ENCODE measurements at places on chromosomes 2 and 18.

DNA sequence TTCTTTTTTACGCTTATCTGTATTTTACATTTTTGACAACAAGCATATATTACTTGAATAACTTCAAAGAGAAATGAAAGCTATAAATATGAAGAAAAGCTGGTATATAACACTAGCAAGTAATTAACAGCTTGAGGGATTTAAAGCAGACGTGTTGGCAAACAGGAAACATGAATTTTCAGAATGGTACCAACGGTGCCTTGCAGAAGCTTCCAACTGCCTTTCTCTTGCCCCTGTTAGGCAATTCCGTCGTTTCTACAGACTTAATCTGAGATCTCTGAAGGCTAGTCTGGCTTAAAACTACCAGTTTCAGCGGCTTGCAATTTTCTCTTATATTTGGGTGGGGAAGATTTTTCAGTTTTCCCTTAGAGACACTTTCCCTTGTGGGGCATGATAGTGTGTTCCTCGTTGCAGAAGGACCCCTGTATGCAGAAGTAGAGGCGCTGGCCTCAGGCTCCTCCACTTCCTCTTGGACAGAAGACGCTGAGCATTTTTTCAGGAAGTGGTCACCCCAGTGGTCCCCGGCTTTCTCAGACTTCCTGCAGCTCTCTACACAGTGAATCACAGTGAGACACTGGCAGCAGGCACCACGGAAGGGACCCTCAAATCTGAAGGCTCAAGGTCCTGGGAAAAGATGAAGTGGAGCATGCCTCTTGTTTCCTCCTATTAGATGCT, 56.2 kb upstream of the SLC16A14 start:
- no peak for DNase-seq

GRCh38 chr2:133166031-133166430, 402.2 kb downstream of the NCKAP5 start:
- DNase-seq: no peak

- no peak for DNase-seq
Measured at GRCh38 chr2:118131771-118132170, 43.5 kb downstream of the INSIG2 start.

DNA sequence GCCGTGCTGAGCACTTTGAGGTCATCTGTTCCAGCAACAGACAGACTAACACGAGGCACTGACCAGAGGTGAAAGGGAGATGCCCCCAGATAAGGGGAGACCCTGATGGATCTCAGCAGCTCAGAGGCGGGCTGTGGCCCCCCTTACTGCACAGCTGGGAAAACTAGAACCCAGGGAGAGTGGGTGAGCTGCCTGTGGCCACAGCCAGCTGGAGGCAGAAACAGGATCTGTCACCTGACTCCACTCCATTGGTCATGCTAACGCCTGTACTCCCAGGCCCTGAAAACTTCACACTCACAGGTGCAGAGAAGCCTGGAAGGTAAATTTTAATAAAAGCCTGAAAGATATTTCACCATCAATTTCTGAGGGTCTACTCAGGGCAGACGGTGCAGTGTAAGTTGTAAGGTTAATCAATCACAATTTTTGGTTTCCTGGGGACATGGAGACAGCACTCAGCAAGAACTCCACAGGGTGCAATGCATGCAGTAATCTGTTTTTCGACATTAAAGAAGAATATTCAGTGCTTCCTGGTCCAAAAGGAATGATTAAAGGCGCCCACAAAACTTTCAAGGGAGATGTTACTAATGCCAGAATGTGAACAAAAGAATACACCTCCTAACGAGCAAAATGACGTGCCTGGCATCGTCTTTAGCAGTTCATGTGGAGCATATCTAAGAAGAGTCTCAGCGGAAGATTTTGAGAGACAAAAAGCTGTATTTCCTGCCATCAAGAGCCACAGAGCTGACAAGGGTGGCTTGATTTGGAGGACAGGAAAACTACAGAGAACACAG, 173.4 kb downstream of the EIPR1 start:
- DNase-seq: no peak

GRCh38 chr2:88903749-88904353, 212.4 kb downstream of the RPIA start:
- DNase-seq: no peak

DNA sequence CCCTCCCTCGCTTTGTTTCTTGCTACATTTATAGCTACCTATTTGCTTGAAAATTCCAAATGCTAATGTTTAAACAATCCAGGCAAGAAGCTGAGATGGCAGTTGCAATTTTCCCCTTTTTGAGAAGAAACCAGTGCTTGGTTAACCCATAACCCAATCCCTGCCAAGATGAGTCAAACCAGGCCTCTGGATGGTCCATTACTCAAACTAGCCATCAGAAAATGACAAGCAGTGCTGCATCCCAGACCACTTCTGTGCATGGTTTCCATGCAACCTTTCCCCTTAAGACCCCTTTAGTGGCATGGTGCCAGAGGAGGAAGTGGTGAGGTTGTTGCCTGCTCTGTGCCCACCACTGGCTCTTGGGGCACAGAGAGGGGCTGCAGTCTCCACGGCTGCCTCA, 131.2 kb upstream of the RMP24 start:
- no peak for DNase-seq

DNA sequence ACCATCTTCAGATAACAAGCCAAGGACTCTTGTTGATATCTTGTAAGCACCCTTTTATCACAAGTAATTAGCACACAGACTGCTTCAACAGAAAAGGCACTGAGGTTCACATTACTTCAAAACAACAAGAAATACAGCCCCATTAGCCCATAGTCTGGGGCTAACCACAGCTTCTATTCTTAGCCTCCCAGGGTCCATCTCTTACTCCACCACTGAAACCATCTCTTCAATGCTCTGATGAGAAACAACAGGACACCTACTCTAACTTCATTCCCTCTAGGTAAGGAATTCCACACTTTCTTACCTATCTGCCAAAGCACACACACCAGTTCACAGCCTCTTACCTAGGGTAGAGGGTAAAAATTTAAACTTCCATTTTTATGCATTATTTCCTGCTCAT, 26.4 kb upstream of the CYTIP start:
- DNase-seq: no peak

DNA sequence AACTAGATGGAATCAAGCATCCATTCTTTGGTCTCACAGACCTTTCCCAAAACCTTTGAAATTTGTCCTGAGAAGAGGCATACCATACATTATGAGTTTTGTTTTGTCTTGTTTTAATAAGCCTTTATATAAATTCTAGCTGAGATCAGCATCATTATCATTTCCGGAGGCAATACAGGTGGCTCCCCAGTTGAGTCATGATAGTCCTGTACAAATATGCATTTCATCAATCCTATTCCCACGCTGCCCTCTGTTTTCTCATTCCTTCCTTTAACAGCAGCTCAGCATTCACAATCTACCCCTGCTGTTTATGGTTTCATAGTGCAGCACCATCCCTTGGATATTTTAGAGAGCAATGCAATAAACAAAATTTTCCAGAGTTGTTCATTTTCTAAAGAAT, 216.7 kb downstream of the TXNL1 start:
- no peak for DNase-seq

All from left forelimb (tissue), 1 donor.